Nasal cavity respiratory epithelium epithelial cell of viscerocranial mucosa (primary cell): ENCODE measurements at places on chromosomes 7 and 10. TPM values are rescaled to one million over a fixed set of nuclear protein-coding genes. Genes with fewer than 3 reads are reported as not detected.

The RAPGEF5 gene
- total RNA-seq, result 4.8 and 9.5 TPM in 2 replicates

The MRPS17 gene
- total RNA-seq, result 33.7 and 69.0 TPM in 2 replicates

The SNX8 gene
- 10.6 and 15.2 TPM in 2 replicates for total RNA-seq

The METTL27 gene
- total RNA-seq, result 3.1 and 4.4 TPM in 2 replicates

The LIMK1 gene
- total RNA-seq, result 11.6 and 48.8 TPM in 2 replicates

The ANLN gene
- total RNA-seq, result 0.78 and 1.4 TPM in 2 replicates

The PSD gene
- total RNA-seq, result 0.68 and 0.71 TPM in 2 replicates

The SAP25 gene
- total RNA-seq, result not detected in 2 replicates

The ADIRF gene
- total RNA-seq, result 1.00 and 63.6 TPM in 2 replicates
